Glomerular endothelial cell (primary cell): ENCODE measurements at places on chromosomes 16 and 17. TPM values are rescaled to one million over a fixed set of nuclear protein-coding genes. Genes with fewer than 3 reads are reported as not detected.

DNA sequence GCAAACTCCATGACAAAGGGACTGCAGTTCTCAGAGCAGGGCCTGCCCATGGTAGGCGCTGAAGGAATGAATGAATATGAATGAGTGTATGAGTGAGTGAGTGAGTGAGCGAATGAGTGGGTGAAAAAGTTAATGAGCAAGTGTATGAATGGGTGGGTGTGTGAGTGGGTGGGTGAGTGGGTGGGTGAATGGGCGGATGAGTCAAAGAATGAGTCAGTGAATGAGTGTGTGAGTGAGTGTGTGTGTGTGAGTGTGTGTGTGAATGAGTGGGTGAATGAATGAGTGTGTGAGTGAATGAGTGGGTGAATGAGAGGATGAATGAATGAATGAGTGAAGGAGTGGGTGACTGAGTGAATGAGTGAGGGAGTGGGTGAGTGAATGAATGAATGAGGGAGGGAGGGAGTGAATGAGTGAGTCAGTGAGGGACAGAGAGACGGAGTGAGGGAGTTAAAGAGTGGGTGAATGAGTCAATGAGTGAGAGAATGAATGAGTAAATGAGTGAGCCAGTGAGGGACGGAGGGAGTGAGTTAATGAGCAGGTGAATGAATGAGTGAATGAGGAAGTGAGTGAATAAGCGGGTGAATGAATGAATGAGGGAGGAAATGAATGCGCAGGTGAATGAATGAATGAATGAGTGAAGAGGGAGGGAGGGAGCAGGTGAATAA is 11.1 kb upstream of the CHMP6 start:
- no peak for DNase-seq

The EVI2A gene
- total RNA-seq, result 0.53 and 1.2 TPM in 2 replicates

The KRT25 gene
- total RNA-seq, result not detected in 2 replicates

The DBF4B gene
- 4.9 and 6.6 TPM in 2 replicates for total RNA-seq

- no peak for DNase-seq
Observed at GRCh38 chr17:77429369-77429968, 288.7 kb downstream of the SEC14L1 start.

The KRTAP9-2 gene
- total RNA-seq, result not detected in 2 replicates

DNA sequence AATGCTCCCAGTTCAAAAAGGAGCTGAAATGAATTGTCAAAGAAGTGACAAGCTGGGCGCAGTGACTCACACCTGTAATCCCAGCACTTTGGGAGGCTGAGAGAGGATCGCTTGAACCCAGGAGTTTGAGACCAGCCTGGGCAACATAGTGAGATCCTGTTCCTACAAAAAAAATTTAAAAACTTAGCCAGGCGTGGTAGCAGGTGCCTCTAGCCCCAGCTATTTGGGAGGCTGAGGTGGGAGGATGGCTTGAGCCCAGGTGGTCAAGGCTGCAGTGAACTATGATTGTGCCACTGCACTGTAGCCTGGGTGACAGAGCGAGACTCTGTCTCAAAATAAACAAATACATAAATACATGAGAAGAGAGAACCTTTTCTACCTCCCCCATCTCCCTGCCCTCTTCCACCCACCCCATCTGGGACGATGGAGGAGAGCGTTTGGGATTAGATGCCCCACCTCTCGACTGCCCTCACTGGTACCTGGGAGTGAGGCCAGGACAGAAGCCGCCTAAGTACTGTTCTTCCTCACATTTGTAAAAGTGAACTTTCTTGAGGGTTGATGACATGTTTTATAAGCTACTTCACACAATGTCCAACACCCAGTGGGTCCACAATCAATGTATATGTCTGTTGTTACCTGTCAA is 2.4 kb downstream of the IL4R start:
- no peak for DNase-seq

- no peak for DNase-seq
Observed at GRCh38 chr17:27442702-27443101, 13.5 kb upstream of the KSR1 start.

- DNase-seq, result no peak
Observed at GRCh38 chr16:82605076-82605475, 21.7 kb upstream of the CDH13 start.

DNA sequence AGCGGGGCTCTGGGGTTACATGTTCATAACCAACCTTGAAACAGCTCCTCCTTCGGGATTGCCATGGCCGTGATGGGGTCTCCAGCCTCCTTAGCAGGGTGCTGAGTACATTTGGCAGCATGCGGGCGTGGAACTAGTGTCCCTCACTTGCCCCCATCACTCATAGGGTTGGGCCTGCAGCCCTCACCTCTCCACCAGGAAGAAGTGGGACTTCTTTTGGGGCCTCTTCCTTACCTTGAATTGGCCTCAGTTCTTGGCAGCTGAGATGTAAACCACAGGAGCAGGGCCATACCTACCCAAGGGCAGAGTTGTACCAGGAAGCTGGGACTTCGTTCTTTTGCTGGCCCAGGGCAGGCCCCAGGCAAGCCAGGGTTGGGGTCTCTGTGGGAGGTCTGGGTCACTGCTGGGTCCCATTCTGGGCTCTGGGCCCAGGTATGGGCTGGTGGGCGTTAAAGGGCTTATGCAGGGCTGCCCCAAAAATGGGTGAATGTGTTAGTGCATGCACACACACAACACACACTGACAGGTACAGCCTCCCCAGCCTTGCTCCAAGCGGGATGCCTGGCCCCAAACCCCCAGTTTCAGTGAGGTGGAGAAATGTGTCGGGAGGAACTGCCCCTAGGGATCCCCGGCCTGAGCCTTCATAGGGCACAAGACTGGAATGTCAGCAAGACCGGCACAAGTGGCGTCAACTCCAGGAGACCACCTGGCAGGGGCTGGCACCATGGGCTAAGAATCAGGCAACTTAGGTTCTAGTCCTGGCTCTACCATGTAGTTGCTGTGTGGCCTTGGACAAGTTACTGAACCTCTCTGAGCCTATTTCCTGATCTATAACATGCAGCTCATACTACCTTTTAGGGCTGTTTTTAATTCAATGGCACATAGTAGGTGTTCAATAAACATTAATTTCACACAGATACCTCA is 3.9 kb upstream of the KRT15 start:
- no peak for DNase-seq

GRCh38 chr17:2172077-2172851 is 117.4 kb downstream of the HIC1 start:
- peak; percentile 90 for DNase-seq

DNA sequence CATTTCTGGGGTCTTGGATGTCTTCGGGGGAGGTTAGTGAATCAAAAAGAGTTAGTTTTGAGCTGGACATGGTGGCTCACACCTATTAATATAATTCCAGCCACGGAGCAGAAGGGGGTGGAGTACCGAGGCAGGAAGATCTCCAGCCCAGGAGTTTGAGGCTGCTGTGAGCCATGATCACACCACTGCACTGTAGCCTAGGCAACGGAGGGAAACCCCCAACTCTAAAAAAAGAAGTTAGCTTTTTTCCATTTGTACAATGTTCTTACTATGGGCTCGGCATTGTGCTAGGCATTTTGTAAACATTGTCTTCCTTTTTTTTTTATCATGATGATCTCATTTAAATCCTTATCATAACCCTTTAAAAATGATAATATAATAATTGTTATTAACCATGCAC is 8.3 kb upstream of the SNF8 start:
- DNase-seq, result no peak

- DNase-seq, result no peak
Observed at GRCh38 chr17:38702166-38702915, 2.7 kb upstream of the MLLT6 start.

GRCh38 chr17:66021757-66022156 is 170.2 kb downstream of the CEP112 start:
- DNase-seq, result no peak

GRCh38 chr17:27539152-27539551 is 82.9 kb downstream of the KSR1 start:
- DNase-seq, result no peak

DNA sequence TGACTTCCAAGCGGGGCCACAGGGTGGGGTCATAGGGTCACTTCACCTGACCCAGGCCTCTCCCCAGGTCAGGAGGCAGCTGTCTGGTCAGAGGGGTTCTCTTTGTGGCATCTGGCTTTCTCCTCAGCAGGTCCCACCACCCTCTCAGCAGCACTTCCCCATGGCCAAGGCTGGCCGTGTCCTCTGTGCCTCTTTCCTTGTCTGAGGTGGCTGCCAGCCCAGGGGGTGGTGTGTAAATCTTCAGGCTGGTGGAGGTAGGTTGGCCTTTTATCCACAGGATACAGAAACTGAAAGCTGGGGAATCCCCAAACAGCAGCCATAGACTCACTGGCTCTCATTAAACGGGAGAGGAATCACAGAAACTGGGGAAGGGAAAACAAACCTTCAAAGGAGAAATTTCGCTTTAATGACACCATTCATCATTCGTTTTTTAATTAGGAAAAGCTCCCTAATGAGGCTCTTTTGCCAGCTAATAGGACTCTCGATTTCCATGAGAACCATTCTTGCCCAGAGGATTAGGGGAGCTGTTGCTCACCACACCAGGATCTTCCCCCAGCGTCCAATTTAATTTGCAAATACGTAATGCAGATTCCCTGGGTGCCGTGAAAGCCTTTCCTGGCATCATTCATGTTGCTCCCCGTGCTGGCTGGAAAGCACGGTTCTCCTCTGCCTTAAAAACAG is 18.0 kb downstream of the C17orf75 start:
- no peak for DNase-seq

DNA sequence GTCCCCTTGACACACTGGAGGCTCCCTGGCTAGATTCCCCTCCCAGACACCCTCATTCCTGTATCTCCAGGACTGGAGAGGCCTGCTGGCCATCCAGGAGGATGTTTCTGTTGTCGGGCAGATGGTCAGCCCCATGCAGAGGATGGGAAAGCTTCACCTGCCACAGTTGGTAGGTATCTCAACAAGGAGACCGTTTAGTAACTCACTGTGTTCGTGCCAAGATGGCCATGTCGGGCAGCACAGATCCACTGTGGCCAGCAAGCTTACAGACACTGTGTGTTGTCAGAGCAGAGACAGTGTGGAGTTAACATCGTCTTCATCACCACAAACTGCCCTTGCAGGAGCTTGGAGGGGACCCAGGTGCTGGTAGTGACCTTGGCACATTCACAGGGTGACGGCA is 390.9 kb downstream of the SEC14L1 start:
- DNase-seq, result no peak

GRCh38 chr16:11370084-11370931 is 25.0 kb downstream of the RMI2 start:
- no peak for DNase-seq

- DNase-seq, result no peak
Observed at GRCh38 chr17:82882715-82883418, 43.0 kb upstream of the ZNF750 start.

The SDR42E1 gene
- 3.5 and 6.6 TPM in 2 replicates for total RNA-seq

The NPIPB9 gene
- total RNA-seq, result 0.92 and 2.0 TPM in 2 replicates

The DVL2 gene
- 36.9 and 41.6 TPM in 2 replicates for total RNA-seq
